ENCODE measurements at places on chromosomes 1 and 21. TPM values are rescaled to one million over a fixed set of nuclear protein-coding genes. Genes with fewer than 3 reads are reported as not detected.

IGSF5 gene
- 3.1 TPM for total RNA-seq

OR10Z1 gene
- not detected for total RNA-seq

- H3K4me3 ChIP-seq = peak overlapping the region; percentile 70
- no peaks in the 10 kb centered on the region for H3K4me1 ChIP-seq
- H3K27ac ChIP-seq = peak overlapping the region; percentile 15
These were observed 1.0 kb downstream of the TMEM201 start for GRCh38 chr1:9589719-9590157.

- DNase-seq = no peak
- H3K27me3 ChIP-seq = no peaks in the 10 kb centered on the region
- no peaks in the 10 kb centered on the region for H3K36me3 ChIP-seq
- no peak overlapping the region for H3K27ac ChIP-seq
- peaks cover 6% of the 10 kb centered on the region for H3K4me1 ChIP-seq
These were observed 55.3 kb upstream of the ROR1 start for GRCh38 chr1:63718541-63718970.
